ENCODE measurements at places on chromosomes 6 and 20.

DNA sequence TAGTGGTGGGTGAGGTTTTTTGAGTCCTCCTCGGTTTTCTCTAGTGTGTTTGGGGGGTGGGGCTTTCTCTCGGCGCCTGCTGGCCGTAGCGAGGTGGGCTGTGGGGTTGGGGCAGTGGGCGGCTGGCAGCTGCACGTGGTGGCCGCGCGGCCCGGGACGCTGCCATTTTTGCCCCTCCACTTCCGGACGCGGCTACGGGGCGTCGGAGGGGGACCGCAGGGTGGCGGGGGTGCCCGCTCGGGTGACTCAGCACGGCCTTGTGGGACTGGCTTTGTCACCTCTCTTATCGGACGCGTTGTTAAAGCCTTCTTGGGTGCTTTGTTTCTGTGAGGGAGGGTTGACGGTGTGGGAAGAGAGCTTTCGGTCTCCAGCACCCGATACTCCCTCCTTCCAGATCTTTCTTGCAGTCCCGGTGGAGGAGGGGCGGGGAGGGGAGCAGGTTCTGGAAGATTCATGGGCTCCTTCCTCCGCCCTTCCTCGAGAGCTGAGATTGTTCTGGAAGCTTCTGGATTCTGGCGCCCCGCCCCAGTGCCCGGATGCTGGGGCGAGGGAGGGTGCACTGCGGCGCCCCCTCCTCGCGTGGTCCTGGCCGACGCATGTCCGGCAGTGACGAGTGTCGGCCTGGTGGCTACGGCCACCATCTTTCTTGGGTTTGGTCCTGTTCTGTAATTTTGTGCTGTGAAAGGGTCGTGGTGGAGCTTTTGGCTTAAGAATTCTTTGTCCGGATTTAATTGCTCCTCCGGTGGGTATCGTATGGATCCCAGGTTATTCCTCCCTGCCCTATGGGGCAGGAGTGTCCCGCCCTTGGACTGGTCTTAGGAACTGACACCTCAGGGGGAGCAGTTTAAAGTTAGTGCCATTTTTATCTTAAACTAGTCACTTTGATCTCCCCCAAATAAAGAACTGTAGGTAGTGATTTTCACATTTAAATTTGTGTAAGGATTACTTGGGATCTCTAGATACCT is 719 bp downstream of the HSP90AB1 start:
- peak; percentile 69 for DNase-seq

GRCh38 chr6:139483079-139483478 is 108.6 kb upstream of the CITED2 start:
- no peak for DNase-seq

- no peak for DNase-seq
Measured at GRCh38 chr6:18309046-18309445, 44.7 kb upstream of the DEK start.

GRCh38 chr6:113994934-113995342 is 24.0 kb upstream of the HDAC2 start:
- DNase-seq = peak; percentile 85

- DNase-seq = no peak
Measured at GRCh38 chr6:96227135-96227534, 211.4 kb downstream of the FUT9 start.

GRCh38 chr6:56243518-56244070 is 3.8 kb downstream of the COL21A1 start:
- DNase-seq = no peak

GRCh38 chr20:60581606-60582115 is 623.4 kb downstream of the CDH26 start:
- DNase-seq = no peak

- DNase-seq = no peak
Measured at GRCh38 chr6:90765491-90765890, 178.6 kb upstream of the MAP3K7 start.

- no peak for DNase-seq
Measured at GRCh38 chr6:161710698-161711097, 436.8 kb upstream of the AGPAT4 start.

DNA sequence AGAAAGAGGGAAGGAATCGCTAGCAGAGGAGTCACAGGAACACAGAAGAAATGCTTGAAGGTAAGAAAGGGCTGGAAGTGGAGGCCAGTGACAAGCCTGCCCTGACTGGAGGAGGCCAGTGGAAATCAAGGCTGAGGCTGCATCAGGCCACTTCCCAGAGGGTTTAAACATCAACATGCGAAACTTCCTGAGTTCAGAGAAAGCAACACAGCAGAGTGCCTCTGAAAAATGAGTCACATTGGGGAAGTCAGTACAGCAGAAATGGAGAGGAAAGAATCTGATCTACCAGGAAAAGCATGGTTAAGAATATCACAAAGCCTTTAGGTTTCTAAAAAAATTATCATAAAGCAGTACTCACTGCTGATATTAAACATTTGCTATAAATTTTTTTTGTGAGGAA is 23.3 kb downstream of the NAPB start:
- DNase-seq = peak; percentile 27

DNA sequence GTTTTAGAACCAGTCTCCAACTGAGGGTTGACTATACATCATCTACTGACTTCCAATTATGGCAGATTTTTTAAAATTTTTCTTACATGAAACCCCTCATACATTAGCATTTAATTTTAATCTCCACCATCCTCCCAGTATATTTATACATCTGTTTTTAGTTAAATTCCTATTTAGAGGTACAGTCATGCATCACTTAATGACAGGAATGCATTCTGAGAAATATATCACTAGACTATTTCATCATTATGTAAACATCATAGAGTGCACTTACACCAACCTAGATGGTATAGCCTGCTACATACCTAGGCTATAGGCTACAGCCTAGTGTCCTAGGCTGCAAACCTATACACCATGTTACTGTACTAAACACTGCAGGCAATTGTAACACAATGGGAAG is 316.7 kb upstream of the MARCKS start:
- DNase-seq = no peak

DNA sequence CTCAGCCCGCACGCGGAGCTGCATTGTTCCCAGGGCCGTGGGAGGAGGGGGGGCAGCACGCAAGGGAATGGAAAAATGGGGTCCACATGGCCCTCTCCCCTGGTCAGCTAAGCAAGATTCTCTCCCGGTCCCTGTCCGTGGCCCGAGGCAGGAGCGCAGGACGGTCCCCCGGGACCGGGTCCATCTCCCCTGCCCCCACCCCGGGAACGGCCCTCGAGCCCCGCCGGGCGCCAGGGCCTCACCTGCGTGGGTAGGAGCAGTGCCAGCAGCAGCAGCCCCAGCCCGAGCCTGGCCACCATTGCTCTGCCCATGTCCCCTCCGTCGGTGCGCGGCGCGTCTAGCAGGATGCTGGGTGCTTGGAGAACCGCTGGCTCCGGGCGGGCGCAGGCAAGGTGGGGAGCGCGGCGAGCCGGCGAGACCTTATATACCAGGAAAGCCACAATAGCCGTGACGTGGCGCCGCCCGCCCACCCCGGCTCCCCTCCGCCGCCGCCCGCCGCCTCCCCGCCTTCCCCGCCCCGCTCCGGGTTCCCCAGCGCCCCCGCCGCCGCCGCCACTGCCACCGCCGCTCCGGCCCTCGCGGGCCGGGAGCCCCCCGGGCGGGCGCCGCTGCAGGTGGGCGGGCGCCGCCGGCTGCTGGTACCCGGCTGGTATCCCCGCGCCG is at the start of gene CD24:
Gene CD24 (minus strand): TSS at position 394 of the 663 bp plus-strand sequence. CDS start 83 bp downstream, at position 311.
- DNase-seq = peak; percentile 8

DNA sequence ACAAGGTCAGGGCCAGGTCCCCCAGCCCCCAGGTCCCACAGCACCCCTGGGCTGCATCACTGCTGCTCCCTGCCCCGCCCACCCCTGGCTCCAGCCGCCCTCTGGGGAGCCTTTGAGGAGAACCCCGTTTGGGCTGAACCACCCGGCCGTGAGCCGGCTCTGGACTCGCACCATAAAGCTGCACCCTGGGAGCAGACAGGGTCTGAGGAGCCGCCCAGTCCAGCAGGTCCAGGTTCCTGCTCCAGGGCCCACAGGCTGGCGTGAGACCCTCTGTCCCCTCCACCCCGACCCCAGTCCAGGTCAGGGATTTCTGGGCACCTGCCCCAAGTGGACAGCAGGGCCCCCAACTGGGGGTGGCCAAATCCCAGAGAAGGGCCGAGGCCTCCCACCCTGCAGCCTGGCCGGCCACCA is 8.3 kb downstream of the CHRNA4 start:
- no peak for DNase-seq

- no peak for DNase-seq
Measured at GRCh38 chr20:51494241-51495110, 48.0 kb downstream of the NFATC2 start.

DNA sequence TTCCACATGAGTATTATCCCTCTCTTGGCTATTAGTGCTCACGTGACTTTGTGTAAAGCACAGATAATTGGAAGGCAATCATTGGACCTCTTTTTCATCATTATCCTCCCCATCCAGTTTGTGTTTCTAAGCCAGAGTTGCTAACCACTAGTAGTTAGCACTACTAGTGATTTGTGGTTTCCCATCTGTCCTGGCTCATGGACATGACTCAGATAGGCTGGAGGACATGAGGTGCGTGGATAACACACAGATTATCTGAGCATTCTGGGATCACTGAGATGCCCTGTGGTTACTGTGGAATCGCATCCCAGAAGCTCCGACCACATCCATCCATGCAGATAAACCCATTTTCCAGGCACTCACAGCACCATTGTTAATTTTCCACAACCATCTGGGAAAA is 123.8 kb upstream of the NAA20 start:
- no peak for DNase-seq

DNA sequence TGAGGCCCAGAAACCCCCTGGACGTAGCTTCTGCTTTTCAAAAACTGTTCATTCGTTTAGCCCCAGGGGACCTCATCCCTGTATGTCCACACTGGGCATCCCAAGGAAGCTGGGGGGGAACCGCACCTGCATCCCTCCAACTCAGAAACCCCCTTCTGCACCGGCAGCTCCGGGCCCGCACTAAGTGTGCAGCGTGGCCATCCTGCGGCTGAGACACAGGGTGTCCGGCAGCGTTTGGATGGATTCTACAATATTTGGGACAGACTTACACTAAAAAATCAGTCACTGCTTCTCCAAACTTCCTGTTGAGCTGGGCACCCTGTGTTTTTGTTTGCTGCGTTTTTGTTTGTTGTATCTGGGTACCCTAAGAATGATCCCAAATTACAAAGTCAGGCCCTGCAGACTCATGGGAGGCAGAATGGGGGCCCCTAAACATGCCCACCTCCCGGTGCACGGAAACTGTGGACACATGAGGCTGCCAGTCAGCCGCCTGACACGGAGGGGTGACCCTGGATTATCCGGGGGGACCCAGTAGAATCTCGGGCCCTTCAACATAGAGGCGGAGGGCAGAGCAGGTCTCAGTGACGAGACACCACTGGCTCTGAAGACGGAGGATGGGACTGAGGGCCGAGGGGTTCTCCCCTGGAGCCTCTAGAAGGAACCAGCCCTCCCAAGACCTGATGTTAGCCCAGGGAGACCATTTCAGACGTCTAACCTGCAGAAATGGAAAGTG is 88.2 kb upstream of the BHLHE23 start:
- no peak for DNase-seq

DNA sequence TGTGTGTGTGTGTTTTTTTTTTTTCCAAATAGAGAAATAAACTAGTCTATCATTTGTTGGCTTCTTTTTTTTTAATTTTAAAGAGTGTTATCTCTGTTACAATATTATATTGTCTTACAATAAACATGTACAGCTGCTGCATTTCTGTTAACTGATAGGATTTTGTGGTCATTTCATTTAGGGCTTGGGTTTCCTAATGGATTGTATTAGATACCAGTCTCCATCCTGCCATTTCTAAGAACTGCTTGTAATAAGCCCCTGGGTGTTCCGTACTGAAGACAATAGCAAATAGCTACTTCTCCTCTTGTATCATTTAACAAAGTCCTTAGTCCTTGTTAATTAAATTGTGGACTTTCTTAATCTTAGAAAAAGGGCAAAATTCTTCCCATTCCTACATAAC is 45.7 kb downstream of the SOBP start:
- DNase-seq = no peak

DNA sequence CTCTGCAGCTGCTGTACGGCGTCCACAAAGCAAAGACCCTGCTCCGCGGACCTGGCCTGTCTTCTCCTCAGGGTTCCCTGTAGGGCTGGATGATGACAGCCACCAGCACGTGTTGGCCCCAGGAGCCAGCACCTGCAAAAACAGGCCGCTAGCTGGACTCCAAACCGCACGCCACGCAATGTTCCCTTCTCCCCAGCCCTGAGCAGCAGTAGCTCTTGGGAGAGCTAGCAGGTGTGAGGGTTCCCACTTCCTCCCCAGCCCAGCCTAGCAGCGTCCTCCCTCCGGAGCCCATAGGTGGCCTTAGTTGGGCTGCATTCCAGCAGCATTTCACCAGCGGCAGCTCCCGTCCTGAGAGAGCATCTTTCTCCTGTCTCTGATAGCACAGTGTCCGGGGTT is 42.3 kb downstream of the DACT2 start:
- no peak for DNase-seq

GRCh38 chr6:15472621-15473020 is 190.2 kb downstream of the DTNBP1 start:
- no peak for DNase-seq

DNA sequence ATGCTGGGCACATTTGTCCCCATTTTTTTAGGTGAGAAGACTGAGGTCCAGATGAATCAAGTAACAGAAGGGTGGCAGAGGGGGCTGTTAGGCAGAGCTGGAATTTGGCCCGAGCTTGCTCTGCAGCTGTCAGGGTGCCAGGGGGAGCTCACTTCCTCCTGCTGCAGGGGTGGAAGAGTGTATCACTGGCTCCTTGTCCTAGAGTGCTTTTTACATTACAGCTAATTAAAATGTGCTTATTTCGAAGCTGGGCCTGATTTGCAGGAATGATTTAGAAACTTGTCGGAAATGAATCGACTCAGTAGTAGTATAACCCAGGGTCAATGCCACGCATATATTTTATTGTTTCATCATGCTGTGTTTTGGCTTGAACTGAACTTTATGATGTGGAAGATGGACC is 11.1 kb downstream of the TOX2 start:
- DNase-seq = peak; percentile 56

DNA sequence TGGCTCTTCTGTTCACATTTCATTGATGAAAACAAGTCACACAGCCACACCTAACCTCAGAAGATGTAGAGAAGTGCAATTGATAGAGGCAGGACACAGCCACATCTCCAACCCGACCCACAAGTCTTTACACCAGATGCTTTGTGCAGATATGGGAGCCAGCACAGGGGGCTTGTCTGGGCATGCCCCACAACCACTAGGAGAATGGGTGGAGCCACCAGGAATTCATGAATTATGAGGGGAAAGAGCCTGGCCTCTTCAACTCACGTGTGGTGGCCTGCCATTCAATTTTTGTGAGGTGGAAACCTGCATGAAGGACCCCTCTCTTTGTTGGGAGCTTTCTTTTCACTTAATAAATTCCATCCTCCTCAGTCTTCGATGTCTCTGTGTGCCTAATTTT is 79.1 kb downstream of the OGFRL1 start:
- no peak for DNase-seq

All from GM03348 (cell line).